Fibroblast of pulmonary artery (primary cell): ENCODE measurements at places on chromosomes 13 and 19.

DNA sequence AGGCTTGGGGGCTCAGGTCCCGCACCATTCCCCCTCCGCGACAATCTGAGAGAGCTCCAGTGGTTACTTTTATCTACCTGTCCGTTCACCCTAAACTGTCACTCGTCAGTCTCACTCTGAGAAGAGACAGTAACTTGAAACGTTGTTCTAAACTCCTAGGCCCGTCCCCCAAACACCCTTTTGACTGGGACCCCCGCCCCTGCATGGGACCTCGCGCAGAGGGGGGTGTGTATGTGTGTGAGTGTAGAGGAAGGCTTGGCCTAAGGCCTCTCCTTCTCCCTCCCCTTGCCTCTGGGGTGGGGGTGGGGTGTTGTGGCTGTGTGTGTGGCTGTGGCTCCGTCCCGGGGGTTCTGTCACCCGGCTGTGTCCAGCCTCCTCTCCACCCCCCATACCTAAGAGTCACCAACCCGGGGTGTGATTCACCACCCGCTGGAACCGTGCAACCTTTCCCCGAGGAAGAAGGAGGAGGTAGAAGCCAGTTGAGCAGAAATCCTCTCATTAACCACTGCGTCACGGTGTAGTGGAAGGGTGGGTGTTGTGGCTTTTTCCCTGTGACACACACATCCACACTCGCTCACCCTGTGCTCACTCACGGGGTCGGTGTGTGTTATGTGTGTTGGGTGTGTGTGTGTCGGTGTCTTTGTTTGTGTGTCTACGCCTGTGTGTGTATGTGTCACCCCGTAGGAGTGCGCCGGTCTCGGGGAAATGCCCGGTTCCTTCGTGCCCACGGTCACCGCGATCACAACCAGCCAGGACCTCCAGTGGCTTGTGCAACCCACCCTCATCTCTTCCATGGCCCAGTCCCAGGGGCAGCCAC is 2.4 kb downstream of the FOSB start:
- peak; percentile 55 for DNase-seq

DNA sequence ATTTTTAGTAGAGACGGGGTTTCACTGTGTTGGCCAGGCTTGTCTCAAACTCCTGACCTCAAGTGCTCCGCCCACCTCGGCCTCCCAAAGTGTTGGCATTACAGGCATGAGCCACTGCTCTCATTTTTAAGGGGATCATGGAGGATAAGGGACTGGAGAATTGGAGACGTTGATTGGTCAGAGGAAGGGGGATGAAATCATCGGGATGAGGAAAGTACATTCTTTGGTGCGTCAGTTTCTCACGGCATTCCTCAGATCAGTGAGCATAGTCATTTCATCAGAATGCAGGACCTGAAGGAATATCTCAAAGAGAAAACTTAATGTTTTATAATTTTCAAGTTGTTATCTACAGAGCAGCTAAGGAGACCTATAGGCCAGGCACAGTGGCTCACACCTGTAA is 14.0 kb downstream of the ZNF114 start:
- peak; percentile 90 for DNase-seq

DNA sequence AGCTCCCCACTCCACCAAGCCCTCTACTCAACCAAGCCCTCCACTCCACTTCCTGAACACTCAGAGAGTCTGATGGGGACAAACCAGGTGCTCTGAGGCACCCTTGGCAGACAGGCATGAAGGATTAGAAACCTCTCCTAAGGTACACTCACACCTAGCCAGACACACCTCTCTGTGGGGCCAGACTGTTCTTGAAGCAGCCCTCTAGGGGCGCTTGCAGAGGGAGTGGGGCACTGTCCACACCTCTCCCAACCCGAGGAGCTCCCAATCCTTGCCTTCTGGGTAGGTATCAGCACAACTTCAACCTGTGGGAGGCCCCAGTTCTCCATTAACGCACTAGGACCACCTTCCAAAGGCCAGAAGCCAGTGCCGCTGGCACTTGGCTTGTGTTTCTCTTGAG is 108.7 kb upstream of the VSTM2B start:
- DNase-seq: no peak

- no peak for DNase-seq
Measured at GRCh38 chr13:101709952-101710351, 257.5 kb downstream of the ITGBL1 start.

DNA sequence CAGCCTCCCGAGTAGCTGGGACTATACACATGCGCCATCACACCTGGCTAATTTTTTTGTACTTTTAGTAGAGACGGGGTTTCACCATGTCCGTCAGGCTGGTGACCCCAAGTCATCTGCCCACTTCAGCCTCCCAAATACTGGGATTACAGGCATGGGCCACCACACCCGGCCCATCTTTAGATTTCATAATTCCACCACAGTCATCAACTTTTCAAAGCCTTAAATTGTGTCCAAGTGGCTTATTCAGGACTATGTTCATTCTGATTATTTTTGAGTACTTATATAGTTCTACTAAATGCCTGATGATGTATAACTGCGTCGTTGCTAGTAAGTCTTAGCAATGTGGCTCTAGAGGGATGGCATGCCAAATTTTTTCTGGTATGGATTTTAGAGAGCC is 36.9 kb downstream of the FLT1 start:
- no peak for DNase-seq

DNA sequence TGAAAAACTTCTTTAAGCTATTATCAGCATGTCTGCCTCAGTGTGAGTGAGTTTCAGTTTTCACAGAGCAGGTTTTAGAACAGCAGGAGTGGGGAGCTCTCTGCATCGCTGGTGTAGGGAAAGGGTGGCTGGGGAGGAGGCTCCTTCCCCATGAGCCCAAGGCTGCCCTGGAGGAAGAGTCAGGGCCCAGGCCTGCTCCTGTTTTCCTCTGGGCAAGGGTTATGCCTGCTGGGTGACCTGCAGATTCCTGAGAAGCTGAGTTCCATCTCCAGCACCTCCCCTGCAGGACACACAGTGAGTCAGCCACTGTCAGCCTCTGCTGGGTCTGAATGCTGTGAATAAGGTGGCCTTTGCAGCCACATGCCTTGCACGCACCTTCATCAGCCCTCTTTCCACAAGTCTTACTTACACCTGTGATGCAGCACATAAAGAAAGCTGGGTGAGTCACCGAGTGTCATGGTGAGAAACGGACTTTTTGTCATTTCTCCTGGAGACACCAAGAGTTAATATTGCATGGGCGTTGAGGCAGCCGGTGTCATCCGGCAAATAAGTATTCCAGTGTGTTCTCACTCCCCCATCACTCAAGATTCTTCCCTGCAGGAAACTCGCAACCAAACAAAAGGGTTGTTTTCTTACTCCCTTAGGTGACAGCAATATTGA is 186.4 kb upstream of the KL start:
- DNase-seq: peak; percentile 21

DNA sequence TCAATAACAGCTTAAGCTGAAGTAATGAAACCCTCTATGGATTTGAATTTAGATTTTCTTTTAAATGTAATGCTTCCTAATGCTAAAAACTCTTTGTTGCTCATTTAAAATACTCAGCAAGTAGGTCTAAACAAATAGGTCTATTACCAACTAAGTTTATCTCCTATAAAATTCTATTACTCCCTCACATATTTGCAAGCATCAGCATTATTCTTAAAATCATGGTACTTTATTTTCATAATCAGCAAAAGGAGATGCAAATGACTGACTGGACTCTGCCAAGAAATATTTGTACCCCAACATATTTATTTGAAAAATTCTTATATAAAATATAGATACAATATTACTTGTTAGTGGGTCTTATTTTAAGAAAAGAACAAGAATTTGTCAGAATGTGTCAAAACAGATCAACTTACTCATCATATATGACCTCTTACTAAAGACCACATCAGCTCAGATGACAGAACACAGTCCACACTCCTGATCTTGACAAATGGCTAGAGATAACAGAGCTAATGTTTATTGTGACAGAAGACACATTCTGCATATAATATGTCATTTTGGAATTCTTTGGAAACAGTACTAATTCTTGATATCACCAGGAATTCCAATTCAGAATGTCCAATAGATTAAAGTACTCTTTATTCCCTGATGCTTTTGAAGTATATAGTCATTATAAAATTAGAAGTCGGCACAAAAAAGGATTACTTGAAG is 704.6 kb upstream of the PCDH9 start:
- no peak for DNase-seq

DNA sequence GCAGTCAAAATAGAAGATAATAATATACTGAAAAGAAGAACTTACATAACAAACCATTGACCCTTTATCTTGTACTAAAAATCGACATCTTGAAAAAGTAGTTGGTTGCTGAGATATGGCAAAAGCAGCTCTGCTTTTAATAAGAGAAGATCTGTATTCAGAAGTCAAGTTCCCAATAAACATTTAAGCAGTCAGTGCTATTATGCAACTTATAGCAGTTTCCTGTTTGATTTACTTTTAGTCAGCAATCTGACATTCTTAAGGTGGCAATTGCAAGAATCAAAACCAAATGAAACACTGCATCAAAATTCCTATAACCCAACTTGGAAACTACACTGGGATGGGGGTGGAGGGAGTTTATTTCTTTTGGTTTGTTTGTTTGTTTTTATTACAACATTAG is 165.5 kb downstream of the TBC1D4 start:
- DNase-seq: peak; percentile 54

GRCh38 chr13:51333421-51333820 is 6.1 kb upstream of the SERPINE3 start:
- no peak for DNase-seq

DNA sequence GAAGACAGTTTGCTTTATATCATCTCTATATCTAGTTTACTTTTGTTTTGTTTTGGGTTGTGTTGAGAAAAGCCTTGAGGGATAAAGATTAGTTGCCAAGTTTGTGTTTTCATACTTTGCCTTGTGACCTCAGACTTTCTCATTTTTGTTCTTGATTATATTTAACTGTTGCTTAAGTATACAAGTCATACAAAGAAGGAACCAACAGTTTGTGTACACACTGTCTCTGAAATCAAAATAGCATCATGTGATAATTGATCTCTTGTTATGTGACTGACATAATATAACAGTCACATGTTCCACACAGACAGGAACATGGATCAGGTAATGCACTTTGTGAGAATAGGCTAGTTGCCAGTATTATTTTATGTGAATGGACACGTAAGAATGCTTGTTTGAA is 70.8 kb downstream of the SHISA2 start:
- DNase-seq: no peak

DNA sequence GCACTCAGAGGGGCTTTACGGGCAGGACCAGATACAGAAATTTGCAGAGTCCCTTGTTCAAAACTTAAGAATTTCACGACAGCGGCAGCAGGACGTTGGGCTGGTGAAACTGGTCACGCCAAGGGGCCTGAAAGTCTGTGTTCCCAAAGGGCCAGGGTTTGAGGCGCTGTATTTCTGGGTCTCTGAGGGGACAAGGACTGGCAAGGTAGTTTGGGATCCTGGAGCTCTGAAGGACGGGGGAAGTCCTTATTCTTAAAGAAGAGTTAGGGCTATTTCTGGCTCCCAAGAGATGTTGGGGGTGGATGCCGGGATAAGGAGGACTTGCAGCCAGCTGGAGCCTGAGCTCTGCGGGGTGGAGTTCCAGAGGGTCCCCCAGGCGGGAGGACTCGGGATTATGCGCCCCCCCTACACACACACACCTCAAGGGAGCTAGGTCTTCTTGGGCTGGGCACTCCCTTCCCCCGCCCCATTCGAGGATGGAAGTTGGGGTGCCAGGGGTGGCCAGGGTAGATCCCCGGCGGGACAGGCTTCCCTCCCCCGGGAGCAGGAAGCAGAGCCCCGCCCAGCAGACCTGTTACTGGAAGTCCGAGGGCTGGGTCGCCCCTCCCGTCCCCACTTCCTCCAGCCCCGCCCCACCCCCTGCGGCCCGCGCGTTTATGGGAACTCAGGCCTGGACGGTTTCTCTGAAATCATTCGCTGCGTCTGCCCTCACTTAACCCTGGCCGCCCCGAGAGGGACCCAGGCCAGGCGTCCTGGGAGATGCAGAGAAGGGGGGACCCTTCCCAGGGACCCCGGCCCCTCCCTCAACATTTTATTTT is 5.6 kb downstream of the BCL3 start:
- DNase-seq: peak; percentile 90

DNA sequence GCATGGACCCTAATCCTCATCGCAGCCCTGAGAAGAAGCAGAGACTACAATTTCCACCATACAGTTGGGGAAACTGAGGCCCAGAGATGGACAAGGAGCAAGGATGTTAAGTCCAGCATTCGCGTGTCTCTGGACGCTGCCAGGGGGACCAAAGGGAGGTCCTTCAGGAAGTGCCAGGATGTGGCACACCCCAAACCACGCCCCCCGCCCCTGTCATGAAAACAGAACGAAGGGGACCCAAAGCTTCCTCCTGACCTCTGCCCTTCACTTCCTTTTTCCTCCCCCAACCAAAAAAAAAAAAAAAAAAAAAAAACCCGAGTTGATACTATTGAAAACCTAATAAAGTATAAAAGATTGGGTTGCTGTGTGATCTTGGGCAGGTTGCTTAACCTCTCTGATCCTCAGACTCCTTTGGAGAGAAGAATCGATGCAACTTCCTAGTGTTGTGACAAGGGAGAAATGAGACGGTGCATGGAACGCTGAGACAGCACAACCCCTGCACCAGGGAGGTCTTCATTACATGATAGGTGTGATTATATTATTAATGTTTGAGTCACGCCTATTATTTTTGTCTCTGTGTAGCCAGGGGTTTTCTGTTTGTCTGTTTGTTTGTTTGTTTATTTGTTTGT is 2.7 kb upstream of the ZBTB7A start:
- DNase-seq: no peak

DNA sequence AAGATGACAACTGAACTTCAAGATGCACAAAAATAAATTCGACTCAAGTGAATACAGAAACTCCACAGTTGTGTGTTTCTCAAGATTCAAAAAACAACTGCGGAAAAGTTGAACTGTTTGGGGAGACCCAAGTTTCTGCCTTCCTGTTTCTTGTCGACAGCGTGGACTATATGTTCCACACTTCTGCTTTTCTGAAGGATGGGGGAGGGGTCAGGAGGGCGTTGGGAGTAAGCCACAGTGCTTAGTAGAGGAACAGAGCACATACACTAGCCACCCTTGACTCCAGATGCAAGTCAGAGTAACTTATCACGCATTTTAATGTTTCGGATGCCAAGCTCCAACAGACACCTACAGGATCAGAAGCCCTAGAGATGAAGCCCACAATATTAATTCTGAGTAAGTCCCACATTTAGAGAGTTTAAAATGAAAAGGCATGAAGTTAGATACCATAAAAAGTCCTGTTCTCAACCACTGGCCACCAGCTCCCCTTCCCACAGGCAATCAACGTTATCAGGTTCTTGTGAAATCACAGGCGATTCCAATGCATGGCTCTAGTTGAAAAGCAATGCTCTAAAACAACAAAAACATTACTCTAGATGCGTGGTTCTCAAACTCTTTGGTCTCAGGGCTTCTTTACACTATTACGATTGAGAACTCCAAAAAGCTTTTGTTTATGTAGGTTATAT is 4.2 kb downstream of the TUBGCP3 start:
- no peak for DNase-seq

DNA sequence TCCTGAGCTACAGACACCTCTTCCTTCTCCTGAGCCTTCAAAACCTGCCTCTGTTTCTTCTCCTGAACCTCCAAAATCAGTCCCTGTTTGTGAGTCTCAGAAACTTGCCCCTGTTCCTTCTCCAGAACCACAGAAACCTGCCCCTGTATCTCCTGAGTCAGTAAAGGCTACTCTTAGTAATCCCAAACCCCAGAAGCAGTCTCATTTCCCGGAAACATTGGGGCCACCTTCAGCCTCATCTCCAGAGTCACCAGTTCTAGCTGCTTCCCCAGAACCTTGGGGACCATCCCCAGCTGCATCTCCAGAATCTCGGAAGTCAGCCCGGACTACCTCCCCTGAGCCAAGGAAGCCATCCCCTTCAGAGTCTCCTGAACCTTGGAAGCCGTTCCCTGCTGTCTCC is 10.0 kb downstream of the CHAMP1 start:
- DNase-seq: no peak

GRCh38 chr19:16871871-16872270 is 16.9 kb upstream of the F2RL3 start:
- peak; percentile 27 for DNase-seq

- DNase-seq: no peak
Measured at GRCh38 chr19:43667126-43667875, 2.7 kb downstream of the PLAUR start.
